ENCODE measurements at places on chromosomes 7 and 10.
A peak's percentile ranks its signal among the peaks of the same experiment; 100 is the strongest.

GRCh38 chr10:369221-369683 is 234.0 kb downstream of the ZMYND11 start:
- DNase-seq, result no peak

DNA sequence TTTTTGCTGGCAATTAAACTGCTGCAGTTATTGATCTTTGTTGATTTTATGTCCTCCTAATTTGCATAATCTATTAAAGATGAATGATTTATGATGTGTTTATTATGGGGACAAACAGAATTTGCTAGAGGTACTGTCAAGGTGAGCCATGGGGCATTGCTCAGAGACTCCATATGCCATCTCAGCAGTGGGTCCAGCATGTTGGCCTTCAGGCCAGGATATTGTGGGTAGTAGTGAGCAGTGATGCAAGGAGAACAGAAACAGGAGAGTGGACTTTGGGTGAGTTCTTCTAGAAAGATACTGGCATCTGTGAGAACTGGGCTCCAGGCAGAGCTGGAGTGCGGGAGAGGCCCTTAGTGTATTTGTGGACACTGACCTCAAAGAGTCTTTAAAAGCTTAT is 65.9 kb downstream of the PAX2 start:
- no peak for DNase-seq

DNA sequence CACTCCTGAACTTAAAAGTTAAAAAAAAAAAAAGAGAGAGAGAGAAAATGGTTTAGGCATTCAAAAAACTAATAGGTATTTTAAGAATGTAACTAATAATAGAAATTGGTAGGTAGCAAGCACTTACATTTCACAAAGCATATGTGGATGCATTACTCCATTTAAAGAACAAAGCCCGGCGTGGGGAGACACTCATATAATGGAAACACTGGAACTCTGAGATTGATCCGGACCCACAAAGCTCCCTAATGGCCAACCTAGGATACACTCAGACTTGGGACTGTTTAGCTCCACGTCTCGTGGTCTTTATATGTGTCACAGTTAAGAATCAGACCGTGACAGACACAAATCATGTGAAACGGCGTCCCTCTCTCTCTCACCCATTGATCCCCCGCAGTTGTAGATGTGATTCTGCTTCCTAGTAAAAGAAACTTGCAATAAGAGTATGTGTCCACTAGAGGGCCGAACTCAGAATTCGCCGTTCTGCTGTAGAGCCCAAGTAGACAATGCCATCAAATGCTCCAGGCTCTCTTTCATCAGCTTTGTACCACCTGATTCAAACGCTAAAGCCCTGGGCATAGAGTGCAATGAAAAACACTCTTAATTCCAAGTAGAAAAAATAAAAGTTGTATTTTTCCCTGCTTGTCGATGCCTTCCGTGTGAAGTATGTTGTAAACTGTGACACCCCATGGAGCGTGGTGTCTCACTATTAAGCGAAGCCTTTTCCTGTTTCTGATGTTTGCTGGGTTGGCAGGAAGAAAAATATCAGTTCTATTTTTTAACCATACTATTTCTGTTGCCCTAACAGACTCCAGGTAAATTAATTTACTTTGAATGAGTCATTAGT is 429.0 kb upstream of the MTPN start:
- DNase-seq, result peak; percentile 2

GRCh38 chr7:150330211-150330885 is 7.0 kb upstream of the ACTR3C start:
- no peak for DNase-seq

DNA sequence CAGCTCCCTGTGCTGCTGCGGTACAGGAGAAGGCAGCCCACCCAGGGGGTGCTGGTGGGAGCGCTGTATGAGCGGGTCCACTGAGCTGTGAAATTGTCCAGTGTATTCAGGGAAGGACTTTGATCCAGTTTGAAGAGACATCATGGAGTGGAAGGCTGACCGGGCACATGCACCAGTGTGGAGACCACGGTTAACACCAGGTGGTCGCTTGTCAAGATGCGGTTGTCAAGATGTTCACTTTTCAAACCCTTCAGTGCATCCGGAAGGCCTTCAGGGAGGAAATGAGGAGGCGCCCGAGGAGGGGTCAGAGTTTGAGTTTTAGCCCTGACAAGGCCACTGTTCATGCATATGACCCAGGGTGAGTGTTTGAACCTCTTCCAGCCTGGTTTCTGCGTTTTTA is 6.1 kb downstream of the DOCK1 start:
- DNase-seq, result no peak

DNA sequence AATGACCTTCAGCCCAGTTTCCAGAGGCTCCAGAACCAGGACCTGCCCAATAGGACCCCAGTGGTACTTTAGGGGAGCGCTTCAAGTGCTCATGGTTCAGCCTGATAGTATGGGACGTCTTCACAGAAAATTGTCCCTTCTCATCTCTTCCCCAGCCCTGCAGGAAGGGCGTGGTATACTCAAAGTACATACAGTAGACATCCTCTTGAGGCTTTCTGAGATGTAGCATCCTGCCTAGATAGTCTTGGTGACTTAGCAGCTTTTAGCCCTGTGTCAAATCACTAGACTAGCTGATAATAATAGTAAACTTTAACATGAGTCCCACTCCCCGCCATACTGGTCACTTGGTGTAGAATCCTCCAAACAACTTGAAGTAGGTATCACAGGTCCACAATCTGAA is 193.2 kb downstream of the CYP26A1 start:
- DNase-seq, result no peak

- DNase-seq, result peak; percentile 69
These were observed 57.1 kb upstream of the PCGF5 start for GRCh38 chr10:91163269-91163868.

- DNase-seq, result no peak
These were observed 176.3 kb upstream of the MEOX2 start for GRCh38 chr7:15862781-15863165.

DNA sequence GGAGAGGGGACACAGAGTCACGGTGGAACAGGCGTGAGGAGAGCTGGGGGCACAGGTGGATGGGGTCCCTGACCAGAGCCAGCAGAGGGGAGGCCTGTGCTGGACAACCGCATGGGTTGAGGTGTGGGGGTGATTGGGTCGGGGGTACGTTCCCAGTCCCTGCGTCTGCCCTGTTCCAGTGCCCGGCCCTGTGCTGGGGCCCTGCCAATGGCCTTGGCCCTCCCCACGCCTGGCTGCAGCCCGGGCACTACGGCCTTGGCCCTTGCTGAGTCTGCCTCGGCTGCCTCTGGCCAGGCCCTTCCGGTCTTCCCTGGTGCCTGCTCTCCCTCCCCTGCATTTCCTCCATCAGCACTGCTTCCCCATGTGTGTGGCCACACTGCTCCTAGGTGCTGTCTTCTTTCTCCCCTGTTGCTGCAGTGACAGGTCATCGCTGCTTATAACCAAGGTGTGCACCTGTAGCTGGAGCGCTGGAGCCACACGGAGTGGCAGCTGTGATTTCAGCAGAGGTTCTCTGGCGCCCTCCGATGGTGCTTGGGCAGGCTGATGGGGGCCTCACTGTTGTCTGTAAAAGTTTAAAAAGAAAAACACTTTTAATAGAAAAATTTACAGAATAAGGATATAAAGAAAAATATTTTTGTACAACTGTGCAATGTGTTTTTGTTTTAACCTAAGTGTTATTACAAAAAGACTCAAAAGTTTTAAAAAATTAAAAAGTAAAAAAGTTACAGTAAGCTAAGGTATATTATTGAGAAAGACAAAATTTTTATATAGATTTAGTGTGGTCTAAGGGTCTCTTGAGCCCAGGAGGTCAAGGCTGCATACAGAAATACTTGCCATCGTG is 45.2 kb upstream of the BHLHA15 start:
- DNase-seq, result peak; percentile 57

DNA sequence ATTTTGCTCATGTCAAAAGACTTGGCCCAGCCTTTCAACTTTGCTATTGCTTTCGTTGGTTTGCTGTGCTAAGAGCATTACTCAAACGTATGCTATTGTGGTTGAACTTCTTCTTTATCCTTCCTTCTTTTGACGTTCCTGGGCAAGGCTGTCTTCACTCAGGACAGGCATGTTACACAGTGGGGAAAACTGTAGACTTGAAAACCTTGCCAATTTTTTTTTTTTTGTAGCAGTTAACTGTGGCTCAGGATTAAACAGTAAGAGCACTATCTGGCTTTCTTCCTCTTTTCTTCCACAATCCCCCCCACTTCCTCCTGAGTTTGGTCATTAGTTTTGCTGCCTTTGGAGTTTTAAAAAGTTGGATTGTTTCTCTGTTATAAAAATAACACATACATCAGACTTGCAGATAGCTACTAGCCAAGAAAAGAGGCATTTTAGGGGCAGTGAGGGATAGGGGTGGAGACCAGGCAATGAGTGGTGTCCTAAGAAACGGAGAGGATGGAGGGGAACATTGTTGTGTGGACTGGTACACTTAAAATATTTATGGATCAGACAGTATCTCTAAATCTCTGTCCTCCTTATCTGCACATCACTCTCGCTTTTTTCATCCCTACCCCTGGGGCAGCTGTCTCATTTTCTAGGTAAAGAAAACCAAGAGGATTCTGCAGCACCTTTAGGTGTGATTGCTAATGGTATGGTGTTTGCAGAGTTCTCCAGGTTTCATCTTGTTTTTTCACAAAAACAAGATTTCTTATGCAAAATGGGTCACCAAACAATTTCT is 181.7 kb downstream of the LRMDA start:
- DNase-seq, result no peak

Measured in stimulated activated CD4-positive, alpha-beta T cell treated with anti-CD3 and anti-CD28 coated beads, Interleukin-4, amount 100 ng/mL, for 1 hour (primary cell).